ENCODE measurements at places on chromosomes 13 and 19.
A peak's percentile ranks its signal among the peaks of the same experiment; 100 is the strongest.

- no peak for DNase-seq
Measured at GRCh38 chr19:29366757-29367156, 153.8 kb upstream of the UQCRFS1 start.

GRCh38 chr13:113397608-113398425, 33.9 kb upstream of the GRTP1 start:
- no peak for DNase-seq

- DNase-seq, result no peak
Measured at GRCh38 chr13:91468301-91468700, 69.9 kb downstream of the GPC5 start.

DNA sequence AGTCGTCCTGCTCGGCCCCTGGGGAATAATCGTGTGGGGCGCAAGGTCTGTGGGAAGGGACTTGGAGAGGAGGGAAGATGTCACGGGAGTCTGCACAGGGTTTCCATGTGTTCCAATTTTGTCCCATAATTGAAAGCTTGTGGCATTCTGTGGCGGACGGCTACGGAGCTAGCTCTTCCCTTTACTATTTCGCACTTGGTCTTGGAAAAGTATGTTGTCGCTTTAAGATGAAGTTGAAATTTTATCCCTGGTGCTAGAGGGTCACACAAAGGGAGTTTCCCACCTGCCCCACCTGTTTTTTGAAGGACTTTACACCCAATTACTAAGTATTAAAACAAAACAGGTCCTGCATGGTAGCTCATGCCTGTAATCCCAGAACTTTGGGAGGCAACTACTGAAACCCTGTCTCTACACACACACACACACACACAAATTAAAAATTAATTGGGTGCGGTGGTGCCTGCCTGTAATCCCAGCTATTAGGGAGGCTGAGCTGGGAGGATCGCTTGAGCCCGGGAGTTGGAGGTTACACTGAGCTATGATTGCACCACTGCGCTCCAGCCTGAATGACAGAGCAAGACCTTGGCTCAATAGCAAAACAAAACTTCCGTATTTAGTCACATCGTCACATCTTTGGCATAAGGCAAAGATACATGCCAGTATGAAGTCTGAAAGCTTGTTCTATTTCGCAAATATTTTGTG, 967 bp upstream of the TPT1 start:
- no peak for DNase-seq

GRCh38 chr19:50462970-50463369, 13.3 kb upstream of the EMC10 start:
- no peak for DNase-seq

GRCh38 chr19:29665826-29666577, 741 bp downstream of the PLEKHF1 start:
- peak; percentile 22 for DNase-seq

- peak; percentile 52 for DNase-seq
Measured at GRCh38 chr13:30805132-30805537, 69.8 kb downstream of the ALOX5AP start.

- no peak for DNase-seq
Measured at GRCh38 chr13:33015791-33016323, 366 bp upstream of the KL start.

DNA sequence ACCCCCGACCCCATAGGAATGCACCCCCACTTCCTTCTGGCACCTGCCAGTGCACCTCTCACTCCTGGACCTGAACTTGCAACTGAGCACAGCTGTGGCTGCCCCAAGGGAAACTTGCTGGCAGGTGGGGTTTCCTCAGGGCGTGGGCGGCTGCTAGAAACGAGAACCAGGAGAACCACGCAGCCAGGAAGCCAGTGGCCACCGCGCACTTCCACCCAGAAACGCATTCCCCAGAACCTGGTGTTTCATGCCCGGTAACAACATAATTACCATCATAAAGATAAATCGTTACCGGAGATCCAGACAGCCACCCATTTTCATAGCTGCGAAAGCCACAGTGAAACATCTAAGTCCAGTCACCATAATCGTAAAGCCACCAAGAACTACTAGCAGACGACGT, 75.2 kb upstream of the C13orf46 start:
- DNase-seq, result no peak

- DNase-seq, result peak; percentile 99
Measured at GRCh38 chr13:96053003-96053703, at the start of gene UGGT2. UGGT2 (minus strand) TSS chr13:96053401; CDS start chr13:96053312, 89 bp downstream.

- DNase-seq, result no peak
Measured at GRCh38 chr19:3058821-3059314, 3.4 kb downstream of the TLE5 start.

GRCh38 chr19:58218899-58219298, 9.8 kb upstream of the ZNF544 start:
- peak; percentile 39 for DNase-seq

- DNase-seq, result no peak
Measured at GRCh38 chr13:25319771-25320170, 18.3 kb downstream of the NUP58 start.

GRCh38 chr13:40540328-40541044, 126.0 kb downstream of the FOXO1 start:
- DNase-seq, result peak; percentile 76

- DNase-seq, result no peak
Measured at GRCh38 chr13:38341149-38341692, 8.4 kb upstream of the UFM1 start.

DNA sequence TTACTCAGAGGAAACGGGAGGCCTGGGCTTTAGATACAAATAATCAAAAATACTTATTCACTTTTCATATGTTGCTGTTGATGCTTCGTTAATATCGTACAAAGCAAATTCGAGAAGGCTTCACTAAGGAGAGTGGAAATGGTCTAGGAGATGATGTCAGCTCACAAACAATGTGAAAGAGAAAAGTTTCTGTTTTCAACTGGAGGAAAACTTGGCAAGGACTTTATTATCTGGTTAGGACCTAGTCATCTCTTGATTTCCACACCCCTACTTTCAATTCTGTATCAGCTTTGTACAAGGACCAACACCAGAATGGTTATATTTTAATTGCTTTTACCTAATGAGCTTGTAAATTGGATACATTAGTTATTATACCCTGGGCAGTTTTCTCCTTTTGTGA, 88.0 kb downstream of the SLC10A2 start:
- no peak for DNase-seq

DNA sequence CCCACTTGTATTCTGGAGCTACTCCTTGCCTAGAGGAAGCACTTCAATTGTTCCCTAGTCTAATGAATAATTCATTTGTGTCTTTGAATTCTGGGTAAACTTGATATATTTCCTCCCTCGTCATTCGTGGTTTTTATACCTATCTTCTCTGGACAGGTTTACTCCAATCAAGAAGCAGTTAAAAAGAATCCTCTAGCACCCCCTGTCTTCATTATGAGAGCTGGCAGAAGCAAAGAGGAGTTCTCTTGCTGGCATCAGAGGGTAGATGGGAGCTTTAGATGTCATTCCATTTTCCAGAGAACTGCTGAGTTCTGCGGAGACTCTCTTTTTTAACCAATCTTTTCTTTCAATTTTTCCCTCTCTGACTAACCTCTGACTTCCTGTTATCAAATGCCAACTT, 627.7 kb downstream of the FGF9 start:
- DNase-seq, result no peak

GRCh38 chr19:13744174-13744573, 20.1 kb upstream of the MRI1 start:
- DNase-seq, result no peak

All from HT-29 (cell line).